ENCODE measurements at places on chromosomes 5 and 9. TPM values are rescaled to one million over a fixed set of nuclear protein-coding genes. Genes with fewer than 3 reads are reported as not detected.

DNA sequence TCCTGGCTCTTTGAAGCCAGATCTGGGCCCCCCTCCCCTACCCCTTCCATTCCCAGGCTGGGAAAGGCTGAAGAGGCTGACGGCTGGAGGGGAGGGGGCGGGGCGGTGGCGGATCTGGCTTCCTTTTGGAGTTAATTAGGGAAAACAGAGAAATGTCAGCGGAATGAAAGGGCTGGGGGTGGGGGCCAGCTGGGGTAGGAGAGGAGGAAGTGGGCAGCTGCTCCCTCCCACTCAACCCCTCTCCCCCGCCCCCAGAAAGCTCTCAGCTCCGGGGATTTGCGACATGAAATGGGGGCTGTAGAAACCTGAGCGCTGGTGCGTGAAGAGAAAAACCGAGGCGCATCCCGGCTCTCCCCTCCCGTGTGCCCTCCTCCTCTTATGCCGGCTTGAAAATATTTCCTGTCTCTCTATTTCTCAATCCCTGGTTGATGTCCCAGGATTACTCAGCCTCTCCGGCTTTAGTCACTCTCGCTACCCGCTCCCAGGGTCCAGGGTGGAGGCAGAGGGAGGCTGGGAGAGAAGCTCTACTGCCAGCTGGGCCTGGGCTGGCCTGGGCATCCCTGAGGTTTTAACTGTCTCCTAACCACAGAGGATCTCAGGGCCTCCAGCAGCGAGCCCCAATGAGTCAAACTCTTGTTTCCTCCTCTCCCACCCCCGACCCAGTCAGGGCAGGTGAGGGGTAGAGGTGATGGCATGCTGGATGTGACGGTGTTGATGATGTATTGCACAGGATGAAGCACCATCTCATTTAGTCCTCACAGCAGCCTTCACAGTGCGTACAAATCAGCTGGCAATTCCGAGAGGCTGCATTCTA is 20.1 kb downstream of the PCDHGC5 start:
- peaks cover 42% of the 10 kb centered on the region for H3K4me1 ChIP-seq
- peak; percentile 90 for DNase-seq
- peak overlapping the region; percentile 83 for H3K27ac ChIP-seq
- H3K4me3 ChIP-seq = peak overlapping the region; percentile 35

Gene SPATA31D4
- total RNA-seq = not detected

DNA sequence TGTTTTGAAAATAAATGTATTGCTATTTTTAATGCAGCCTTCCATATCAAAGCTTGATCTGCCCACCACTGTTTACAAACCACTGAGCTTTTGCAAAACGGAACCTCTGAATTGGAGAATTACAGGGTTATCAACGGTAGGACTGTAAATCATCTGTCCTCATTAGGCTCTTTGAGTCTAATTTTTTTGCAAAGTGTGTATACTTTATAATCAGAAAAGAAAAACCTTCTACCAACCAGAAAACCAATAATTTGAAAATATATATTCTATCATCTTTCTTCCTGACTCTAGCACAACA is 6.8 kb upstream of the SLC2A8 start:
- no peak for DNase-seq
- no peak overlapping the region for H3K27ac ChIP-seq
- no peaks in the 10 kb centered on the region for H3K27me3 ChIP-seq
- H3K4me1 ChIP-seq = peaks cover 17% of the 10 kb centered on the region
- no peak overlapping the region for H3K4me3 ChIP-seq

GRCh38 chr5:39419796-39420195 is 5.0 kb downstream of the DAB2 start:
- DNase-seq = no peak
- no peaks in the 10 kb centered on the region for H3K27me3 ChIP-seq
- H3K4me1 ChIP-seq = peaks cover 66% of the 10 kb centered on the region

- no peaks in the 10 kb centered on the region for H3K36me3 ChIP-seq
- peaks cover under 1% of the 10 kb centered on the region for H3K4me1 ChIP-seq
- DNase-seq = peak; percentile 51
- no peak overlapping the region for H3K4me3 ChIP-seq
These were observed 6.1 kb downstream of the SARDH start for GRCh38 chr9:133731876-133732638.

- H3K4me1 ChIP-seq = no peaks in the 10 kb centered on the region
- H3K4me3 ChIP-seq = no peak overlapping the region
- no peaks in the 10 kb centered on the region for H3K27me3 ChIP-seq
These were observed 29.2 kb downstream of the RFK start for GRCh38 chr9:76365028-76365427.

Gene SEMA5A
- total RNA-seq = 2.1 TPM

DNA sequence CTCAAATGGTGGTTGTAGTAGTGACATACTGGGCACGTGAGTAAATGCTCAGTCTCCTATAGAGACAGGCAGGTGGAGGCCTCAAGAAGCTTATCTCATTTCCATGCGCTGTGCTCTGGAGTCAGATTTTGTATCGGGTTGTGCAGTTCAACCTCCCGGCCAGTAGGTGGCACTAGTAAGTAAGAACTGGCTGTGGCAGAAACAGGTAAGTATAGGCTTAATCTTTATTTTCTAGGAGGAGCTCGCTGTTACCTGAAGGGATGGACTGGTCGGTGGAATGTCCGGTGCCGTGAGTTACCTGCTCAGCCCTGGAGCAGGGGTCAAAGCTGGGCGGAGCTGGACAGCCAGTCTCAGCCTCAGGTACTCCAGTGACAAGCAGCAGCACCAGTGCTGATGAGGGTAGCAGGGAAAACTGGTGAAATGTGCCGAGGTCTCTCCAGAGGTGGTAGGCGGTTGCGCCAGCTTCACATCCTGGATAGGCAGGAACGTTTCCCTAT is 880.1 kb upstream of the SEMA6A start:
- no peaks in the 10 kb centered on the region for H3K27me3 ChIP-seq
- H3K36me3 ChIP-seq = no peaks in the 10 kb centered on the region
- no peak for DNase-seq

DNA sequence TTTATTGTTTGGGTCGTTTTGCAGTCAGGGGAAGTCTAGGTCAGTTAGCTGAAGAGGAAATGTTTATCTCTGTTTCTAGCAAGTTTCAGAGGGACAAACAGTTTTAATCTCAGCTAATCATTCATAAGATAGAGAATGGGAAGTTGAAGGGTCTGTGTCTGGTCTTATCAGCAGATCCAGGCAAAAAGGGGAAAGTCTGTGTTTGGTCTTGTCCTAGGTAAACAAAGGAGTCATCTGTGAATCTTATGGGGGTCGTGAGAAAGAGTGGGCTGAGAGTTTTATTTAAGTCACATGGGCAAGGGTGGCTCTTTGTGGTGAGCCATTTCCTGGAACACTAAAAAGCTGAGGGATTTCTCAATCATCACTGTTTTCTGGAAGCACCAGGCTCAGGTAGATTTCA is 5.6 kb upstream of the SNCAIP start:
- peaks cover 3% of the 10 kb centered on the region for H3K4me1 ChIP-seq
- no peak overlapping the region for H3K4me3 ChIP-seq
- no peaks in the 10 kb centered on the region for H3K36me3 ChIP-seq

GRCh38 chr9:107612136-107612535 is 122.6 kb upstream of the KLF4 start:
- no peaks in the 10 kb centered on the region for H3K4me1 ChIP-seq
- H3K4me3 ChIP-seq = no peak overlapping the region
- no peaks in the 10 kb centered on the region for H3K27me3 ChIP-seq
- no peaks in the 10 kb centered on the region for H3K36me3 ChIP-seq

DNA sequence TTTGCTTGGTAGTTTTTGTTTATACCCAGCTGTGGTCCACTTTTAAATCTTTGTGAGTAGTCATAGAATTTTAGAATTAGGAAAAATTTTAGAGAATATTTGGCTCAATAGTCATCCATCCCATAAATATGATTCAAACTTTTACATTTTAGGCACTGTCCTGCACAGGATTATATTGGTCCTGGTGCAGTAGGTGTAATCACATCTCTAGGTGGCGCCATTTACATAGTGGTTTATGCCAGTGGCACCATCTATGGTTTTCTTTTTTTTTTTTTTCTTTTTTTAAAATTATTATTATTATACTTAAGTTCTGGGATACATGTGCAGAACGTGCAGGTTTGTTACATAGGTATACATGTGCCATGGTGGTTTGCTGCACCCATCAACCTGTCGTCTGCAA is 260.7 kb upstream of the KCNN2 start:
- H3K36me3 ChIP-seq = no peaks in the 10 kb centered on the region
- no peak for DNase-seq
- H3K27ac ChIP-seq = no peak overlapping the region
- no peaks in the 10 kb centered on the region for H3K27me3 ChIP-seq

Data from sigmoid colon (tissue), 7 donors.